ENCODE measurements at places on chromosomes 16 and 17. TPM values are rescaled to one million over a fixed set of nuclear protein-coding genes. Genes with fewer than 3 reads are reported as not detected.

SCGB1C2 gene
- polyA plus RNA-seq = not detected

RNF222 gene
- not detected for polyA plus RNA-seq

ITGA3 gene
- 543 TPM for polyA plus RNA-seq

CCL17 gene
- polyA plus RNA-seq = not detected

RAMP2 gene
- 2.5 TPM for polyA plus RNA-seq

PRCD gene
- 5.0 TPM for polyA plus RNA-seq

C17orf67 gene
- 1.6 TPM for polyA plus RNA-seq

YPEL3 gene
- 24.5 TPM for polyA plus RNA-seq

DNA sequence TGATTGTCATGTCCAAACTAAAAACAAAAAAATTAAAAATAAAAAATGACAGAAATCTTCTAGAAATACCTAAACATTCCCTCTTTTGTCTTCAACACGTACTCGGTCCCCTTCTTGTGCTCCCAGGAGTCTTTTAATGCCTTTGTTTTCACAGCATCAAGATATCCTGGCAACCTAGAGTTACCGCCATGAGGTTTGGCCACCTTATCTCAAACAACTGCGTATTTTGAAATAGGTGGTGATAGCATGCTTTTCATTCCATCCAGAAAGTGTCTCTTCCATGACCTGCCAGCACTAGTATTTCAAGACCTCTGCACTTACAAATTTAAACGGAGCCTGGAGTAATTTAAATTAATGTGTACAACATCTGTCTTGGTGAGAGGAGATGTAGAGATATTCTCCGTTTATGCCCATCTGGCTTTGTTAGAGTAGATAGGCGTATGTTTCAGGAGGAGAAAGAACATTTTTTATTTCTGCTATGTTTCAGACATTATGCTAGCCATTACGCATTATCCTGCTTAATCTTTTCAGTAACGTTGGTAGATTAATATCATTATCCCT lies 42.0 kb downstream of the RBFOX1 start:
- no peak overlapping the region for H3K4me3 ChIP-seq
- H3K27me3 ChIP-seq = no peaks in the 10 kb centered on the region
- H3K36me3 ChIP-seq = no peaks in the 10 kb centered on the region
- no peak overlapping the region for H3K27ac ChIP-seq
- peak; percentile 36 for DNase-seq

- H3K27me3 ChIP-seq = no peaks in the 10 kb centered on the region
- no peaks in the 10 kb centered on the region for H3K4me1 ChIP-seq
- H3K4me3 ChIP-seq = no peak overlapping the region
- H3K36me3 ChIP-seq = no peaks in the 10 kb centered on the region
These were observed 126.0 kb upstream of the SDK2 start for GRCh38 chr17:73770115-73770848.

GRCh38 chr16:59697761-59698160 lies 963.6 kb upstream of the GOT2 start:
- no peaks in the 10 kb centered on the region for H3K4me1 ChIP-seq
- no peak overlapping the region for H3K27ac ChIP-seq
- H3K4me3 ChIP-seq = no peak overlapping the region
- no peaks in the 10 kb centered on the region for H3K36me3 ChIP-seq

DNA sequence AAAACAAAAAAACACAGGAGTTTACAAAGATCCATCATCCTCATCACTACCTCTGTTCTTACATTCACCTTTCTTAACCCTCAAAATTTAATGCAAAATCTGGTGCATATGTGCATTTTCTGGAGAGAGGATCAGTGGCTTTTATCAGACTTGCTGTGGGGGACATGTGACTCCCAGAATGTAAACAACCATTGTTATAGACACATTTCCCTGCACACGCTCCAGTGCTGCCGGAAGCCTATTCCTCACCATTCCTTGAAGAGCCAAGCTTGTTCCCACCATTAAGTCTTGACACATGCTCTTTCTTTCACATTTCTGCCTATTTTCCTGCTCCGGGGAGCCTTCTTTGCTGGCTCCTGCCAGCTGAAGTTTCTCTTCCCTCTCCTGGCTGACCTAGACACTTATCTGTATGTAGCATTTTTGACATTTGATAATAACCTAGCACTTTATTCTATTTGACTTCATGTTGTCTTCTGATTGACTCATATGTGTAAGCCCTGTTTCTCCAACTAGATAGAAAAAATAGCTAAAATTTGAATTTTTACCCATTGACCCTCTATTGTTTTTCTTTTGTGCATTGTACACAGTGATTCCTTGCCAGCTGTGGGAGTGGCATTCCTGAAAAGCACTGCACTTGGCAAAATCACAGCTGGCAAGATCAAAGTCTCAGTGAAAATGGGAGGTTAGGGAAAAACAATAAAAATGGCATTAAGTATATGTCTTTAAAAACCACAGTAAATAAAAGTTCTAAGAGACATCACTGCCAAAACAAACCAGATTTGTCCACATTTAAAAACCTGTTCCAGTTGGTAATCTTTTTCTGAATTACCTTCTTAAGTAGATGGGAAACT lies 76.8 kb upstream of the CIBAR2 start:
- no peak overlapping the region for H3K4me3 ChIP-seq
- peaks cover 14% of the 10 kb centered on the region for H3K36me3 ChIP-seq
- H3K27ac ChIP-seq = no peak overlapping the region
- H3K4me1 ChIP-seq = peaks cover 21% of the 10 kb centered on the region
- no peak for DNase-seq

- peaks cover 38% of the 10 kb centered on the region for H3K4me1 ChIP-seq
- no peak overlapping the region for H3K4me3 ChIP-seq
- H3K36me3 ChIP-seq = no peaks in the 10 kb centered on the region
- H3K27ac ChIP-seq = peak overlapping the region; percentile 83
- no peaks in the 10 kb centered on the region for H3K27me3 ChIP-seq
These were observed 6.0 kb downstream of the SOCS7 start for GRCh38 chr17:38357486-38358123.

GRCh38 chr17:18261146-18261515 lies 669 bp downstream of the MIEF2 start:
- peak; percentile 60 for DNase-seq
- peak overlapping the region; percentile 98 for H3K4me3 ChIP-seq
- no peaks in the 10 kb centered on the region for H3K36me3 ChIP-seq
- H3K4me1 ChIP-seq = peaks cover 8% of the 10 kb centered on the region
- peak overlapping the region; percentile 91 for H3K27ac ChIP-seq

DNA sequence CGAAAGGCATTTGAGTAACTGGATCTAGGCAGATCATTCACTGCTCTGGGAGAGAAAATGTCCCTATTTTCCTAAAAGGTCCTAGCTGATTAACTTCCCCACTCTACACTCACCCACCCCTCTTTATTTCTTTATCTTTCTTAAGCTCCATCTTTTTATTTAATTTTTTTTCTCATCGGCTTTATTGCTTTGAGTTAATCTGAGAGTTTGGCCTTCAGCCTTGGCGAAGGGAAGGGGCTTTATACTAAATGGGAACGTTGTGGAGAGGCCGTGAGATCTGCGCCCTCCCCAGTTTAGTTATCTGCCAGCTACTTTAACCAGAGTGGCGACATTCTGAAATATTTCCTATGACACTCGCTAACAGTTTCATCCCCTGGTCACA lies 882 bp upstream of the TOX3 start:
- H3K27ac ChIP-seq = no peak overlapping the region
- peaks cover 18% of the 10 kb centered on the region for H3K27me3 ChIP-seq
- no peaks in the 10 kb centered on the region for H3K36me3 ChIP-seq
- H3K4me1 ChIP-seq = no peaks in the 10 kb centered on the region

- H3K4me1 ChIP-seq = peaks cover 13% of the 10 kb centered on the region
- H3K27me3 ChIP-seq = no peaks in the 10 kb centered on the region
- no peak overlapping the region for H3K27ac ChIP-seq
These were observed 13.1 kb downstream of the FMNL1 start for GRCh38 chr17:45234641-45235415.

GRCh38 chr17:62702746-62703260 lies 75.3 kb downstream of the MRC2 start:
- H3K4me3 ChIP-seq = no peak overlapping the region
- H3K4me1 ChIP-seq = peaks cover 29% of the 10 kb centered on the region

DNA sequence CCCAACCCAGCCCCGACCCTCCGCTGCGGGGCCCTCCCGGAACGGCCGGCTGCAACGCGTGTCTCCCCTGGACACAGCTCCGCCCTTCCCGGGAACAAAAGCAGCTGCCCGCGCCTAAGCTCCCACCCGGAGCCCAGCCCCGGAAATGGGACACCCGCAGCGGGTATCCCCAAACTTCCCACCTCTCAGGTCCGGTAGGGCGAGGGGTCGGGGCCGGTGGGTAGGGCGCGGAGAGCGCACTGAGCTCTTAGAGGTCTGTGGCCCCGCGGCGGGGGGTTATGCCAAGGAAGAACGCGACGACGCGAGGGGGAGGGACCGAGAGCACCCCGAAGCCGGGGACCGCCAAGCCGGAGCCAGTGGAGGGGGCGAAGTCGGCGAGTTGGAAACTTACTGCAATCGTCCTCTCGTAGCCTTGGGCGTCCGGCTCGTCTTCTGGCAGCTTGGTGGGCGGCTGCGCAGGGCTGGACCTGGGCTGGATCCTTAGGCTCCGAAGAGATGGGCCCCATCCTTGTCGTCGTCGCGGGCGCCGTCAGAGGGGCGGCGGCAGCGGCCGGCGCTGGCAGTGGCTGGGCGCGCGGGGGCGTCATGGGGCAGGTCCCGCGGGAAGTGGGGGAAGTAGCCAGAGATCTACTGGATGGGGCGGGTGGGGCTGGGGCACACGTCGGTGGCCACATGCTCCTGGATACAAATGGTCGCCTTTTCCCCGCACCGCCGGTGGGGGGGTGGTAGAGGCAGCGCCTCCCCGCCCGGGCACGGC lies 6.9 kb downstream of the USP6 start:
- H3K27ac ChIP-seq = no peak overlapping the region
- no peaks in the 10 kb centered on the region for H3K36me3 ChIP-seq
- peak overlapping the region; percentile 31 for H3K4me3 ChIP-seq
- H3K27me3 ChIP-seq = peaks cover 9% of the 10 kb centered on the region
- DNase-seq = peak; percentile 67

GRCh38 chr16:88130681-88131080 lies 179.4 kb downstream of the BANP start:
- H3K4me1 ChIP-seq = no peaks in the 10 kb centered on the region
- H3K27ac ChIP-seq = no peak overlapping the region
- H3K27me3 ChIP-seq = no peaks in the 10 kb centered on the region
- peak; percentile 36 for DNase-seq
- no peak overlapping the region for H3K4me3 ChIP-seq
- no peaks in the 10 kb centered on the region for H3K36me3 ChIP-seq

- no peak overlapping the region for H3K27ac ChIP-seq
- H3K4me3 ChIP-seq = no peak overlapping the region
- H3K4me1 ChIP-seq = no peaks in the 10 kb centered on the region
- H3K27me3 ChIP-seq = no peaks in the 10 kb centered on the region
- H3K36me3 ChIP-seq = no peaks in the 10 kb centered on the region
These were observed 124.6 kb downstream of the DYNLRB2 start for GRCh38 chr16:80665356-80665755.

Data from SK-N-SH (cell line).